ENCODE measurements at places on chromosomes 4 and X. TPM values are rescaled to one million over a fixed set of nuclear protein-coding genes. Genes with fewer than 3 reads are reported as not detected.

DNA sequence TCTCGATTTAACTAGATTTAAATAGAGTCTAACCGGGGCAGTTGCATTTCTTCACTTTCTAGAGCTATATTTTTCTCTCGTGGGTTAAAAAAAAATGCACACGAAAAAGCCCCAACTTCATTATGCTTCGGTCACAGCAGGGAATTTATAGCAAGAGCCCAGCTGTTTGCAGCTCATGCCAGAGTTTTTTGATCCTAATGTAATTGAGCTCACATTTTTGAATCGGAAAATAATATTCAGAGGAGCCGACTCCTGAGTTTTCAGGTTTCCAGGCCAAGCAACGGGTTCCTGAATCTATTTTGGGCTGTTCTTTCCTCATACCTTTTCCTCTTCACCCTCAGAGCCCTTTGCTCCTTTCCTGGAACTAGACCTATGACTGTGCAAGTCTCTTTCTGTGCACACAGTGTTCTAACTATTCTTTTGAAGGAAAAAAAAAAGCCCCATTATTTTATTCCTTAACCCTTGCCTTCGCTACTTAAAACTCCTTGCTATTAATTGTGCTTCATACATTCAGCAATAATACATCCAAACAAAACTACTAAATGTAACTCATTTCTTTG, 27.5 kb upstream of the ESX1 start:
- no peak for DNase-seq

- DNase-seq: no peak
These were observed 215.5 kb downstream of the APBB2 start for GRCh38 chr4:40998675-40999358.

- no peak for DNase-seq
These were observed 2.2 kb downstream of the PCDH10 start for GRCh38 chr4:133151341-133151690.

PF4V1 gene
- 0.88 TPM for total RNA-seq

DNA sequence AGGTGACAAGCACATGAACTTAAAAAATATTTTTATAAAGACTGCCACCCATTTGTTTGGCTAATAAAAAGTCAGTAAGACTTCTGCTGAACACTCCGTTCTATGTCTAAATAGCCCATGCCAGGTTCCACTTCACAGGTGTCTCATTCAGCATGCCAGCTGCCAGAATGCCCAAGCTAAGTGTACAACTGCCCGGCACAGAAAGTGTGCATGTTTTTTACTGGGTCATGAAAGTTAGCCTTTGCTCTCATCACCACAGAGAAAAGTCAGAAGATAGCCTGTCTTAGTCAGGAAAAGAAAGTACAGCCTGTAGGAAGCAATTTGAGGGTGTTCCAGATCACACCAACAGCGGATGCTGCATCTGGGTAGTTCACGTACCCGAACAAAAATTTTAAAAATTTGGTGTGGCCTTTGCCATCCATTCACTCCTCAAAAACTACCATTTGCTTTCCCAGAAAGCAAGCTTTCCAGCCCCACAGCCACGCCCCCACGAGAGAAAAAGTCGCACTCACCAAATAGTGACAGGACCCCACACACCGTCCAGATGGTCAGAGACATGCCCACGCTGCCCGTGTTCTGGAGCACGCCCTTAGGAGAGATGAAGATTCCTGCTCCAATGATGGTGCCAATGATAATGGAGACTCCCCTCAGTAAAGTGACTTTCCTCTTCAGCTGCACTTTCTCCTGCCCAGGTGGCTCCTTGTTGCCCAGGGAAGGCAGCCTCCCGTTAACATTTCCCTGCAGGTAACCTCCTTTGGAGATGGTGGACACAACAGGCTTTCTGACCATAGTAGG, 671 bp downstream of the SLC7A11 start:
- no peak for DNase-seq

GRCh38 chr4:139247241-139247640, 32.8 kb downstream of the MGARP start:
- DNase-seq: no peak

SPP1 gene
- 199 TPM for total RNA-seq

CDX4 gene
- total RNA-seq: not detected

All from aorta (tissue), 5 donors.